ENCODE measurements at places on chromosomes 5 and 9. TPM values are rescaled to one million over a fixed set of nuclear protein-coding genes. Genes with fewer than 3 reads are reported as not detected.

S1PR3 gene
- 34.7 TPM for total RNA-seq

GRCh38 chr9:118446943-118447639, 742.9 kb downstream of the TLR4 start:
- no peaks in the 10 kb centered on the region for H3K36me3 ChIP-seq
- H3K27ac ChIP-seq, result no peak overlapping the region
- no peak overlapping the region for H3K4me3 ChIP-seq
- DNase-seq, result no peak
- H3K4me1 ChIP-seq, result no peaks in the 10 kb centered on the region

- no peaks in the 10 kb centered on the region for H3K36me3 ChIP-seq
- H3K27ac ChIP-seq, result no peak overlapping the region
- no peaks in the 10 kb centered on the region for H3K27me3 ChIP-seq
Observed at GRCh38 chr5:108672639-108673038, 75.1 kb upstream of the FER start.

PCDHGA3 gene
- 8.9 TPM for total RNA-seq

DNA sequence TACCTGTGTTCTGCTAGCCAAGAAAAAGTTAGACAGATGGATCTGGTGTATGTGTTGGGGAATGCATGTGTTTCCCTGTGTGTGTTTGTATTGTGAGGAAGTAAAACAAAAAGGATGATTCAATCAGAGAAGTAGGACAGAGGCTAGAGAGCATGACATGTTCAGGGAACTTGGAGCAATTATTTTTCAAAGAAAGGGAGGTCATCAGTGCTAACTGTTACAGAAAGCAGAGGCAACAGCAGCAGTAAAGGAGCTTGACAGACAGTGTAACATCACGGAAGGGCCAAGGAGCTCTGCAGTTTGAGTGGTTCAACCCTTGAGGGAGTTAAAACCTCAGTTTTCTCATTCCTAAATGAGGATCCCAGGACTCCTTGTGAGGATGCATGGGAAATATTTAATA, 13.2 kb downstream of the SPINK1 start:
- H3K27me3 ChIP-seq, result no peaks in the 10 kb centered on the region
- H3K4me3 ChIP-seq, result no peak overlapping the region

DNA sequence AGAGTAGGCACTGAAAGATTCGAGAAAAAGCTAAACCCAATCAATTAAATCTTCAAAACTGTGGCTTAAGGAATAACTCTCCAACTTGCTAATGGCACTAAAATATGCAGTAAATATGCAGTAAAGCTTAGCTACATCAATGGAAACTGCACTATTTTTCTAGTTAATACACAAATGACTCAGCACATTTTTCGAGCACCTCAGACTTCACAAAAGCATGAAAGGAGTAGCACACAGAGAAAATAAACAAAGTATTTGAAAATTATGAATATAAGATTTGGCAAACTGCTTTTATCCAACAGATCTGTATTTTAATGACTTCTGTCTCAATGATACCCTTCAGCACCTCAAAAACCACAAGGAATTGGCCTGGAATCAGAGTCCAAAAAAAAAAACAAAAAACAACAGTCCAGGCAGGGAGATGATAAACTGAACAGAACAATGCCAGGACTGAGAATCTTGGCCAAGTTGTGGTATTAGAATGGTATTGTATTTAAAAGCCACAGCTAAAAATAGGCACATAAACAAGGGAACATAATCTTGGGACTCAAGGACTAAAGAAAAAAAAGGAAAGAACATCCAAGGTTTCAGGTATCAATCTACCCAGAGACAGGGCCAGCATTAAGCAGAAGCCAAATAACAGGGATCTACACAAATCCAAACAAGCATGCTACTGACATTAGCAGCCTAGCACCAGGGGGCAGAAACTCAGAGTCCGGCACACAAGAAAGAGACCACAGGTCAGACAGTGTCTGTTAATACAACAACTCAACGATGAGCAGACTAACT, 21.4 kb downstream of the TMEM245 start:
- H3K4me3 ChIP-seq, result no peak overlapping the region
- H3K27ac ChIP-seq, result peak overlapping the region; percentile 67
- H3K36me3 ChIP-seq, result no peaks in the 10 kb centered on the region
- no peaks in the 10 kb centered on the region for H3K27me3 ChIP-seq
- DNase-seq, result no peak

- no peaks in the 10 kb centered on the region for H3K4me1 ChIP-seq
- DNase-seq, result no peak
- no peaks in the 10 kb centered on the region for H3K36me3 ChIP-seq
- H3K4me3 ChIP-seq, result no peak overlapping the region
- H3K27ac ChIP-seq, result no peak overlapping the region
Observed at GRCh38 chr9:113720495-113720894, 155.6 kb upstream of the ZNF618 start.

BARHL1 gene
- total RNA-seq, result not detected

GRCh38 chr5:150352244-150353031, 5.1 kb upstream of the TCOF1 start:
- no peaks in the 10 kb centered on the region for H3K27me3 ChIP-seq
- no peak for DNase-seq
- no peak overlapping the region for H3K4me3 ChIP-seq
